T-cell (primary cell): ENCODE measurements at places on chromosomes 1 and 21.

DNA sequence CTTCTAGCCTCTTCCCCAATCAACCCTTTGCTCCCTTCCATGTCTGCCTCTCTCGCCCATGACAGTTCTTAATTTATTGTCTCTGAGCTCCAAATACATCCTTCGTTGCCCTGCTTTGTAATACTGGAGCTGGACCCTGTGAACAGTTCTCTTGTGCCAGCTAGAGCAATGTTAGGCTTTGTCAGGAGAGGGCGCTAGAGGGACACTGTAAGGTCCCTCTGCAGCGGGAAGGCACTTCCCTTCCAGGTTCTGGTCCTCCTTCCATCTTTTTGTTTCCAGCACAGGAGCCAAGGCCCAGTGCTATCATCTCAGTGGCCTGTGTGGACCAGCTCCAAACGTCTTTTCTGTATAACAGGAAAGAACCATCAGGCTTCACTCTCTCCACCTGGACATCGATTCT, 95.9 kb downstream of the PTPRU start:
- DNase-seq = no peak

GRCh38 chr1:116226017-116226416, 114.8 kb downstream of the MAB21L3 start:
- DNase-seq = no peak

- no peak for DNase-seq
These were observed 195.0 kb upstream of the EDN2 start for GRCh38 chr1:41679531-41679930.

DNA sequence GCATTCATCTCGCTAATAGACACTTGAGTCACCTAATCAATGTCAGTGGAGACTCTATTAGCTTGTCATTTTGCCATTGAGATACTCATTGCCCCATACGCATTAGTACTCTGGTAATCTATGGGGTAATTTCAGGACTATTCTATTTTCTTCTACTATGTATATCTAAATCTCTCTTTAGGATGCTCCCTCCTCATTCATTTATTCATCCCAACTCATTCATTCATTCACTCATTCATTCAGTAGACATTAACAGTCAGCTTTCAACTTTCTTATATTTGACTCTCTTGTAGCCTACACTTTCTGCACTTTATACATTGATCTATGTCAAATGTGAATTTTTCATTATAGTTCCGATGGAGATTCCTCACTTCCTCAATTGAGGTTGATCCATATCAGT, 170.9 kb downstream of the ASTN1 start:
- no peak for DNase-seq

DNA sequence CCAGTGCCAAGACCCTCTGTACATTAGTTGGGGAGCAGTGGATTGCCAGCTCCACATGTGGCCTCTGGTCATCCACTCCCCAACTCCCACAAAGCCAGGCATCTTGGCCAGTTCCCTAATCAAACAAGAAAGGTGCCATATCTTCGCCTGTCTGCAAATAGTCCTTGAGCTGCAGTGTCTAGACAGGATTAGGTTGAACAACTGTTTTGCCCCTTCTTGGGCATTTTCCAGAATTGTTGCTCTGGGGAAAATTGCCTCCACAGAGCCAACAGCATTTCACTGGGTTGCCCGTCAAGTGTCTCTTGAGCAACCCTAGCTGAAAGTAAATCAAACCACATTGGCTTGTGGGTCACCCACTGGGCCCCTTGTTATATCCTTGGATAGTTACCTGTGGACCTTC, 109.3 kb downstream of the GDAP2 start:
- DNase-seq = no peak

- no peak for DNase-seq
These were observed 16.1 kb downstream of the UTP11 start for GRCh38 chr1:38028671-38029070.

DNA sequence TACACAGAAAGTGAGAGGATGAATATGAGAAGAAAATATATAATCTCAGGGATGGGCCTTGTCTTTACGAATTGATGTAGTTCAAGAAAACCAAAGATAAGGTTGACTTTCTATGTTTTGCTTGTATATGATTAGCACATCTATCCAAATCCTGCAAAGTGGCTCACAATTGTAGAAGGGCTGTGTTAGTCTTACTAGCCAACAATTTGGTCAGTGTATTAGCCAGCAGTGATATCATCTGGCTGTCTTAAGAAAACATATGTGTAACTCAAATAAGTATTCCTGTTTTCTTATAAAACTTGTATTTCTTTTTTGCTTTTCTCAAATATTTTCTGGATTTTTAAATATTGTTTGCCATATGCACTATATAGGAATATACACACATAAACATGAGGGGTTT, 5.5 kb downstream of the SDCCAG8 start:
- no peak for DNase-seq

DNA sequence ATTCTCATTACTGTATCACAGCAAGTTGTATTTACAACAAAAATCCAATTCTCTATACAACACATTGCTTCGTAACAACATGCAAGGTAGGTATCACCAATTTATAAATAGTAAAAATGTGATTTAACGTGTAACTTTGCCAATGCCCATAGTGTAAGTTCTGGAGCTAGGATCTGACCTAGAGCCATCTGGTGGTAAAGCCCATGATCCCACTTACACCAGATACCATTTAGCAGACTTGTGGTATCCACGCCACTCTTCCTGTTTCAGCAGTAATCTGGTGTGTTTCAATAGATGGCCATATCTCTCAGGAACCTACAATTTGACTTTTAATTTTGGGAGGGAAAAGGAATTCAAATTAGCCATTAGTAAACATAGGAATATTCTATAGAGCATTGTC, 10.2 kb downstream of the SETSIP start:
- no peak for DNase-seq

- no peak for DNase-seq
These were observed 80.0 kb downstream of the VCAM1 start for GRCh38 chr1:100799548-100799947.

DNA sequence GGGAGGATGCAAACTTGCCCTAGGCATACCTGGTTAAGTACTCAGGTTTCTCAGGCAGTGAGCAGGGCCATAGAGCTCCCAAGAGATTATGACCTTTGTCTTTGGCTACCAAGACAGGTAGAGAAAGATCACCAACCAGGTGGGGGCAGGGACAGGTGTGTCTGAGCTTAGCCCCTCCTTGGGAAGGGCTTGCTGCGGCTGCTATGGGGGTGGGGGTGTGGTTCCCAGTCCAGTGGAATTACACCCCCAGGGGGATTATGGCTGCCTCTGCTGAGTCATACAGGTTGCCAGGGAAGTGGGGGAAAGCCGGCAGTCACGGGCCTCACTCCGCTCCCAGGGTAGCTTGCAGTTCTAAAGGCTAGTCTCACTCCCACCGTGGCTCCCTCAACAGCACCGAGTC, 65.2 kb upstream of the FAM163A start:
- no peak for DNase-seq

GRCh38 chr1:164719676-164720439, 160.9 kb downstream of the PBX1 start:
- no peak for DNase-seq

GRCh38 chr1:3929126-3929525, 29.1 kb upstream of the C1orf174 start:
- DNase-seq = no peak

DNA sequence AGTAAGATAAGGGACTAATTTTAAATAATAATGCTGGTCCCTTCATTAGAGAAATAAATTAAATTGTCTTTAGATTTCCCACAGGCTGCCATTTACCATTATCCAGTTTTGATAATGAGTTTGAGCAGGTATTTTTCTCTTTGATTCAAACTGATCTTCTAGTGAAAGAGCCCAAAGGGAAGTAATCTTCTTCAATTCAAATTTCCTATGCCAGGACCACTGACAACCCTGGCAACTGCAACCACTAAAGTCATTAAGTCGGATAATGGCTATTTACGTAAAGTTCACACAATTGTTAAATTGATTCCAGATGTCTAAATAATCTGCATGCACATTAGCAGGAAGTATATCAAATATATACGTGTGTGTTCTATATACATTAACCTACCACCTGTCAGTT, 399.3 kb downstream of the PTPRC start:
- DNase-seq = no peak

- no peak for DNase-seq
These were observed 157.3 kb downstream of the PEX14 start for GRCh38 chr1:10631811-10632593.

DNA sequence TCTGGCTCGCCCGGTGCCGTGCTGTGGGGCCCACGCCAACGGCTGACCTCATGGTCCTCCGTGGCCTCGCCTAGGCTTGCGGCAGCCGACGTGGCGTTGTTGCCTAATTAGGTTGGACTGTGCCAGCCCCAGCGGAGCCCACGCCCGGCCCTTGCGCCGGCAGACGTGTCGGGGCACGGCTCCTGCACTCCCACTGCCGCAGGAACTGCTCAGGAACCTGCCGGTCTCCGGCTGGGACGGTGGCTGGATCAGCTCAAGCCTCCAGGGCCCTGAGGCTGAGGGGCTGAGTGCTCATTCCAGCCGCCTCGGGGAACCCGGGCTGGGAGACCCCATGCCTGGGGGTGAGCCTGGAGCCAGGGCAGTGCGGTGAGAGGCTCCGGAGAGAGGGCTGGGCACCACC, 16.1 kb upstream of the PEX10 start:
- DNase-seq = no peak

- no peak for DNase-seq
These were observed 479.9 kb upstream of the BRINP3 start for GRCh38 chr1:190957565-190957964.

GRCh38 chr1:15627343-15627988, 10.2 kb downstream of the DDI2 start:
- no peak for DNase-seq

DNA sequence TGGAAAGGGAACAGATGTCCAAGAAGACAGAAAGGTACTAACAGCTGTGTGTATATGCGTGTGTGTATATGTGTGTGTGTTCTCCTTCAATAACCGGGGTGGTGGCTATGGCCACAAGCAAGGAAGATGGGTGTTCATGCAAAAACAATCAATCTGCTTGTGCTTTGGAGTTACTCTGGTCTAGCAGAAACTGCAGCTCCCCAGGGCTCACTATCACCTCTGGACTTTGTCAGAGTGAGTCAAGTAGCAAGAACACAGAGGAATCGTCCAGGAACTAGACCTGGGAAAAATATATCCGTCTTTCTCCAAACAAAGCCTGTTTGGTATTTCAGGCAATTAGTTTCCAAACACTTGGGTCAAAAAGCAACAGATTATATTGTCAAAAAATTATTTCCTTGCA, 68.6 kb downstream of the GNG12 start:
- DNase-seq = no peak

- DNase-seq = no peak
These were observed 5.9 kb downstream of the TMCO1 start for GRCh38 chr1:165762725-165763124.

- DNase-seq = peak; percentile 53
These were observed 4.5 kb downstream of the TMEM125 start for GRCh38 chr1:43274125-43274803.

- DNase-seq = no peak
These were observed 11.3 kb downstream of the SLC30A2 start for GRCh38 chr1:26034504-26035202.

DNA sequence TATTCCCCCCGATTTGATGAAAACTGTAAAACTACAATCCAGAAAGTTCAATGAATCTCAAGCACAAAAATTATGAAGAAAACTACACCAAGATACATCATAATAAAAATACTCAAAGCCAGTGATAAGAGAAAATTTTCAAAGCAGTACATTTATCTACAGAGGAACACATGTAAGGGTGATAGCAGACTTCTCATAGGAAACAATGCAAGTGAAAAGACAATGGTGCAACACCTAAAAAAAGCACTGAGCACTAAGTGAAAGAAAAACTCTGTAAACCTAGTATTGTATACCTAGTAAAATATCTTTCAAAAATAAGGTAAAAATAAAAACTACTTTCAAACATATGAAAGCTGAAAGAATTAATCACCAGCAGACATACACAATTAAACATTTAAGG, 76.1 kb upstream of the IRF2BP2 start:
- DNase-seq = no peak

- no peak for DNase-seq
These were observed 1071.2 kb downstream of the TTLL7 start for GRCh38 chr1:82927753-82928152.

DNA sequence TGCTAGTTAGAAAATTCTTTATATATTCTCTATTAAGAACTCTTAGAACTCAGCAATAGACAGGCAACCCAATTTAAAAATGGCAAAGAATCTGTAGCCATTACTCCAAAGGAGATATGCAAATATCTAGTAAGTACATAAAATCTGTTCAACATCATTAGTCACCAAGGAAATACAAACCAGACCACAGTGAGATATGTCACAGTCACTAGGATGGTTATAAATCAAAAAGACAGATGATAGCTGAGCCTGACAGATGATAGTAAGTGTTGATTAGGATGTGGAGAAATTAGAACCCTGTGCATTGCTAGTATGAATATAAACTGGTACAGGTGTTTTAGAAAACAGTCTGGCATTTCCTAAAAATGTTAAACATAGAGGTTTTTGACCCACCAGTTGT, 26.6 kb downstream of the SRSF11 start:
- no peak for DNase-seq

- no peak for DNase-seq
These were observed 1158.6 kb downstream of the PLA2G4A start for GRCh38 chr1:187987236-187987776.

GRCh38 chr1:113860891-113861290, 10.6 kb downstream of the PTPN22 start:
- DNase-seq = no peak

DNA sequence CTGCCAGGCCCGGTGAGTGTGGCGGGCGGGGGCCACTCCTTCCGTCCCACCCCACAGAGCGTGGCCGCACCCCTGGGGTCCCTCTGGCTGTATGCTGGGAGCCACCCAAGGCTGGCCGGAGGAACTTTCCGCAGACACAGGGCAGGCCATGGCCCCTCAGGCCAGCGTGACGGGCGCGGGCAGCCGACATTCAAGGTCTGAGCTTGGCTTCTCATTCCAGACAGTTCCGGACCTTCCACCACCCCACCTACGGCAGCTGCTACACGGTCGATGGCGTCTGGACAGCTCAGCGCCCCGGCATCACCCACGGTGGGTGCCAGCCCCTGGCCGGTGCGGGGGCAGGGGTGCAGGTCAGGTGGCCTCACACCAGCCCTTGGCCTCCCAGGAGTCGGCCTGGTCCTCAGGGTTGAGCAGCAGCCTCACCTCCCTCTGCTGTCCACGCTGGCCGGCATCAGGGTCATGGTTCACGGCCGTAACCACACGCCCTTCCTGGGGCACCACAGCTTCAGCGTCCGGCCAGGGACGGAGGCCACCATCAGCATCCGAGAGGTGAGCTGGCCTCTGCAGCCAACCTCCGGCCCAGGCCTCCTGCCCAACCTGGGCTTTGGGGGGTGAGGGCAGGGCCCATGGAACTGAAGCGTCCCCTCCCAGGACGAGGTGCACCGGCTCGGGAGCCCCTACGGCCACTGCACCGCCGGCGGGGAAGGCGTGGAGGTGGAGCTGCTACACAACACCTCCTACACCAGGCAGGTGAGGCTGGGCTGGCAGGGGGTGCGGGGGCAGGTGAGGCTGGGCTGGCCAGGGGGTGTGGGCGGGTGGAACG, 7.3 kb downstream of the SCNN1D start:
- DNase-seq = no peak
